ENCODE measurements at places on chromosomes 3 and 15.
A peak's percentile ranks its signal among the peaks of the same experiment; 100 is the strongest.

DNA sequence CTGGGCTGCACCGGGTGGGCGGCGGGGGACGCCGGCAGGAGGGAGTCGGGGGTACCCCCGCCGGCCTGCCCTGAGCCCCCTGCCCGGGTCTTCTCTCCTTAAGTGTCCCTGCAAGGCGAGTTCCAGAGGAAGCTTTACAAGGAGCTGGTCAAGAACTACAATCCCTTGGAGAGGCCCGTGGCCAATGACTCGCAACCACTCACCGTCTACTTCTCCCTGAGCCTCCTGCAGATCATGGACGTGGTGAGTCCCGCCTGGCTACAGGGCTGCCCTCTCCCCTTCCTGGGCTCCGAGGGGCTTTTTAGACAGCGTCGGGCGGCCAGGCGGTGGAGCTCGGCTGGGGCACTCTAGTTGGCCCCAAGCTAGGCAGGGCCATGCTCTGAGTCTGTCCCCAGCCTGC, 480 bp downstream of the CHRNA7 start:
- peaks cover 9% of the 10 kb centered on the region for H3K27me3 ChIP-seq
- peak overlapping the region; percentile 85 for H3K4me3 ChIP-seq
- no peaks in the 10 kb centered on the region for H3K36me3 ChIP-seq
- DNase-seq, result peak; percentile 28

DNA sequence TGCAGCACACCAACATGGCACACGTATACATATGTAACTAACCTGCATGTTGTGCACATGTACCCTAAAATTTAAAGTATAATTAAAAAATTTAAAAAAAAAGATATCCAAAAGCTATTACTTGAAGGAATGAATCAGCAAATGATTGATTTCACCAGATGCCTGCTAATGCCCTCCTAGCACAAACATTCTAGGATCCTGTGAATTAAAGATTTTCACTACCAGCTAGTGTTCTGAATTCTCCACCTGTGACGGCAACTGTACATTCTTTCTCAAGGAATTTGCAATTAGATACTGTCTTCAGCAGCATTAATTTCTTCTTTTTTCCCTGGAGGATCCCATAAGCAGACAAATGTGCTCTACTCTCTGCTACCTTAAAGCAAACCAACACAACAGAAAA, 694.9 kb downstream of the NTRK3 start:
- H3K27me3 ChIP-seq, result no peaks in the 10 kb centered on the region
- H3K4me1 ChIP-seq, result peaks cover 10% of the 10 kb centered on the region
- H3K27ac ChIP-seq, result no peak overlapping the region
- H3K4me3 ChIP-seq, result no peak overlapping the region
- no peaks in the 10 kb centered on the region for H3K36me3 ChIP-seq

DNA sequence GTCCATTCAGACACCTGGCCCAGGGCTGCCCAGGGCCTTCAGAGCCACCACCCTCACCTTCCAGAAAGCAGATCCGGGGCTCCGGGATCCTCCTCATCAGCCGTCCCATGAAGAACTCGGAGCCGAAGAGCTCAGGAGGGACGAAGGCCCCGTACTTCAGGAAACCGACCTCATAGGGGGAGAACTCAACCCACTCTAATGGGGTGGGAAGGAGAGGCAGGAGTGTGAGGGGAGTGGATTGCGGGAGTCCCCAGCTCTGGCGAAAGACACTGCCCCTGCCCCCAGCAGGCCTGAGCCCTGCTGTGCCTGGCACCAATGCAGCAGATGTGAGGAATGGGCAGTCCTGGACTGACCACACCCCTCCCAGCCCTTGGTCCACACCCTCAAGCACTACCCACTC, 22.6 kb downstream of the PLA2G4D start:
- peaks cover 6% of the 10 kb centered on the region for H3K27me3 ChIP-seq
- no peaks in the 10 kb centered on the region for H3K4me1 ChIP-seq
- H3K27ac ChIP-seq, result no peak overlapping the region

DNA sequence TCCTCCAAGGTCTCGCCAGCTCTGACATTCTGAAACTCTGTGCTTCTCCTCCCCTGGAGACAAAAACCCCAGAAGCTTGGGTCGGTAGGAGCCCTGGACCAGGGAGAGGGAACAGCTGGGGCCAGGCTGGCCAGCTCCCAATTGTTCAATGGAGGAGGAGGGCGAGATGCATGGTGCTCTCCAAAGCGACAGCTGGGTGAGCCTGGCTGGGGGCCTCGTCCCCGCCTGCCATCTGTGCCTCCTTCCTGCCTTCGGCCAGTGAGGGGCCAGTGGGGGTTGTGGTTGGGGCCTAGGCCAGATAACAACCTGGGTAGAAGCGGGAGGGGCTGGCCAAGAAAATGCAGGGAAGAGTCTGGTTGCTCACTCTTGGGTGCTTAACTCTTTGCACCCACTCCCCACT, 79.4 kb downstream of the CORO2B start:
- peak; percentile 45 for DNase-seq
- peaks cover 25% of the 10 kb centered on the region for H3K4me1 ChIP-seq
- peak overlapping the region; percentile 83 for H3K27ac ChIP-seq
- peak overlapping the region; percentile 25 for H3K4me3 ChIP-seq
- peaks cover 4% of the 10 kb centered on the region for H3K27me3 ChIP-seq

DNA sequence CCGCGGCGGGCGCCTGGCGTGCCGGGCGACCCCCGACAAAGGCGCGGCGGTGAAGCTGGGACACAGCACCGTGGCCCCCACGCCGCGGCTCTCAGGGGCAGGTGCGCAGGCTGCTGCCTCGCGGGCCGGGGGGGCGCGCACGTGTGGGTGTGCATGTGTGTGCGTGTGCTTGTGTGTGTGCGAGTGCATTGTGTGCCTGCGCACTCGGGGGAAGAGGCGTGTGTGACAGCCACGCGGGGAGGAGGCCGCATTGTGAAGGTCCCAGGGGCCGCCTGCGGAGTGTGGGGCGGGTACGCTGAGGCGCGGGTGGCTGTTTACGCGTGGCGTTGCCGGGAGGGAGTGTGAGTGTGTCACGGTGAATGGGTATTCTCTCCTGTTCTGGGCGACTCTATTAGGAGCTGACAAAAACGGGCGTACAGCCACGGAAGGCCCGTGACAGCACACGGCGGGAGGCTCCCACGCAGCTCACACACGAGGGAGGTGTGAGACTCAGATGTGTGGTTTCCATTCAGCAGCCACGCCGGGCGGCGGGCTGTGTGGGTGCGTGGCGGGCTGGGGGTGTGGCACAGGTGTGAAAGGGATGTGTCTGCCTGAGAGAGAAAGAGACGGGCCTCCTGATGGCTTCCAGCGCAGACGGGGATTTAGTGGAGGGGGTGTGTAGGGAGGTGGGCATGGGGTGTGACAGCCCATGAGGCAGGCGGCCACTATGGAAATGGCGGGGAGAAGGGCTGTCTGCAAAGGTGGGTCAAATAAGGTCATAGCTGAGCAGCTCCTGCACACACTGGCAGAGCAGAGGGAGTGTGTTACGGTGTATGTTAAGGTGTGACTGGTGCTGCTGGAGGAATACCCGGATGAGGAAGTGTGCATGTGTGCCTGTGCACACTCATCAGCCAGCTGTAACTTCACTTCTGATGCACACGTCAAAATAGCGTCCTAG, 750 bp downstream of the PODXL2 start:
- H3K4me1 ChIP-seq, result peaks cover 25% of the 10 kb centered on the region
- peak overlapping the region; percentile 93 for H3K4me3 ChIP-seq
- peak; percentile 36 for DNase-seq

DNA sequence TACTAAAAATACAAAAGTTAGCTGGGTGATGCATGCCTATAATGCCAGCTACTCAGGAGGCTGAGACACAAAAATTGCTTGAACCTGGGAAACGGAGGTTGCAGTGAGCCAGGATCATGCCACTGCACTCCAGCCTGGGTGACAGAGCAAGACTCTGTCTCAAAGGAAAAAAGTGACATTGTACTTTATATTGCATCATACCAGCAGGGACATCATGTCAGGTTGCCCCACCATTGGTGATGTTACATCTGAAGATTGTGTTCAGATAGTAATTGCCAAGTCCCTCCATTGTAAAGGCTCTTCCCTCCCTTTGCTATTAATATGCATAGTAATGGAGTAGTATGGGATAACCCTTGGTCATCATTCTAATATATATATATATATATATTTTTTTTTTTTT, 44.8 kb downstream of the FOXL2 start:
- H3K36me3 ChIP-seq, result no peaks in the 10 kb centered on the region
- H3K27ac ChIP-seq, result no peak overlapping the region
- no peak for DNase-seq
- H3K4me1 ChIP-seq, result no peaks in the 10 kb centered on the region

DNA sequence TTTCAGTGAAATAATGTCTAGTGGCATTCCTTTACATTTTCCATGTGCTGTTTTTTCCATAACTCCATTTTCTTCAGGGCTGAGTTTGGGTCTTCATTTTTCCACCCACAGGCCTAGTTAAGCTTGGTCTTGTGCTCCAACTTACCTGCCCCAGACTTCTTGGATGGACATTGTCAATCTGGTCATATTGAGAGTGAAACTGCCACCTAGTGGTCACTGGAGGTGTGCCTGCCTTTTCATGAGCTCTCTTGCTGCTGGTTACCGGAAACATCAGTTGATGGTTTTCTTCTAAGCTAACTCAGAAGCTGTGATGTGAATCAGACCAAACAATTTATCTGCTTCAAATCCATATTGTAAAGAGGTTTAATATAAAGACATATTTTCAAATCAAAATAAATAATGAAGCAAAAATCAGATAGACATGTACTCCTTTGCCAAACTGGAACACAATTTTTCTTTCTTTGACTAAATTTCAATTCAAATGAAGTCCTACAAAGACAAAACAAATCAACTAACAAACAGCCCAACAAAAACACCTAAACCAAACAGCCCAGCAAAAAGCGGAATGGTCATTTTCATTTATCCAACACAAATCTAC, 135.1 kb upstream of the RASGRP1 start:
- no peaks in the 10 kb centered on the region for H3K36me3 ChIP-seq
- H3K4me1 ChIP-seq, result no peaks in the 10 kb centered on the region
- no peaks in the 10 kb centered on the region for H3K27me3 ChIP-seq
- H3K27ac ChIP-seq, result no peak overlapping the region
- H3K4me3 ChIP-seq, result no peak overlapping the region

- no peaks in the 10 kb centered on the region for H3K36me3 ChIP-seq
- no peak overlapping the region for H3K4me3 ChIP-seq
- no peak overlapping the region for H3K27ac ChIP-seq
- no peak for DNase-seq
- H3K4me1 ChIP-seq, result peaks cover 14% of the 10 kb centered on the region
Measured at GRCh38 chr3:148084931-148085330, 612.8 kb upstream of the AGTR1 start.

GRCh38 chr15:77830051-77830468, 197.3 kb upstream of the LINGO1 start:
- H3K27me3 ChIP-seq, result peaks cover 8% of the 10 kb centered on the region
- peaks cover 6% of the 10 kb centered on the region for H3K4me1 ChIP-seq
- no peaks in the 10 kb centered on the region for H3K36me3 ChIP-seq
- no peak overlapping the region for H3K4me3 ChIP-seq

- H3K36me3 ChIP-seq, result no peaks in the 10 kb centered on the region
- DNase-seq, result no peak
- no peaks in the 10 kb centered on the region for H3K27me3 ChIP-seq
Measured at GRCh38 chr15:85545185-85545584, 164.8 kb downstream of the AKAP13 start.

GRCh38 chr3:116453666-116454346, 8.5 kb upstream of the LSAMP start:
- H3K27me3 ChIP-seq, result no peaks in the 10 kb centered on the region
- no peak overlapping the region for H3K27ac ChIP-seq
- H3K4me1 ChIP-seq, result peaks cover 17% of the 10 kb centered on the region
- H3K4me3 ChIP-seq, result no peak overlapping the region
- peaks cover 5% of the 10 kb centered on the region for H3K36me3 ChIP-seq
- DNase-seq, result no peak

GRCh38 chr3:56985878-56986277, 74.6 kb upstream of the SPATA12 start:
- peaks cover 11% of the 10 kb centered on the region for H3K4me1 ChIP-seq
- peaks cover 4% of the 10 kb centered on the region for H3K27me3 ChIP-seq
- no peak overlapping the region for H3K4me3 ChIP-seq
- H3K36me3 ChIP-seq, result no peaks in the 10 kb centered on the region

GRCh38 chr15:61749169-61749568, 311.1 kb downstream of the VPS13C start:
- no peaks in the 10 kb centered on the region for H3K36me3 ChIP-seq
- peaks cover 3% of the 10 kb centered on the region for H3K4me1 ChIP-seq
- no peak overlapping the region for H3K27ac ChIP-seq
- DNase-seq, result no peak
- H3K4me3 ChIP-seq, result no peak overlapping the region

GRCh38 chr15:69035918-69036258, 21.4 kb downstream of the NOX5 start:
- no peaks in the 10 kb centered on the region for H3K4me1 ChIP-seq
- no peak overlapping the region for H3K4me3 ChIP-seq
- DNase-seq, result no peak
- H3K36me3 ChIP-seq, result no peaks in the 10 kb centered on the region

- H3K27me3 ChIP-seq, result no peaks in the 10 kb centered on the region
- no peak overlapping the region for H3K27ac ChIP-seq
- H3K4me3 ChIP-seq, result no peak overlapping the region
- no peak for DNase-seq
- no peaks in the 10 kb centered on the region for H3K4me1 ChIP-seq
Measured at GRCh38 chr3:24363242-24363641, 131.4 kb downstream of the THRB start.

DNA sequence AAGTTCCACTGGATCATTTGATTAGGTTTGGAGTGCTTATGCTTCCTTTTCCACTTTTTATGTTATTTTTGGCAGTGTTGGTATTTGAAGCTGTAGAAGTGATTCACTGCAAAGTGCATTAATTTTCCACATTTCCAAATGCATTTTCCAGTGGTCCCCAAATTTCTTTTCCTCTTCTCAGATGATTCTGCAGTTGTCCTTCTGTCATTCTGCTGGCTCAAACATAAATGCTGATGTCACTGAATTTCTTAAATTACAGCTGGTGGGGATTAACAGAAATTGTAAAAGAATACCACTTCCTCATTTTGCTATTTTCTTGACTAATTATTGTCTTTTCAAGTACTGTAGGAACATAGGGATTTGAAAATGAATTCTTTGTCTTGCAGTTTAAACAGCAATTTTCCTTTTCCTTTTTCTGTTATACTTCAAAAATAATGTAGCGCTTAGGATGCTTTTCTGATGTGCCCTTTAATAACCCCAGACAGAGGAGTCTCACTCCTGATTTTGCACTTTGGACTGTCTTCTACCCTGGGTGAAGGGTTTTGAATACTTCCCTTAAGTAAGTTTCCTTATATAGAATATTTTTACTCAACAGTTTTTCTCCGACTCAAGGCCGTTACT, 25.0 kb downstream of the MITF start:
- no peak overlapping the region for H3K4me3 ChIP-seq
- no peak for DNase-seq
- H3K27ac ChIP-seq, result no peak overlapping the region
- peaks cover 4% of the 10 kb centered on the region for H3K27me3 ChIP-seq
- H3K36me3 ChIP-seq, result no peaks in the 10 kb centered on the region
- H3K4me1 ChIP-seq, result peaks cover 15% of the 10 kb centered on the region

GRCh38 chr3:127531821-127532220, 58.7 kb downstream of the TPRA1 start:
- H3K27me3 ChIP-seq, result peaks cover 3% of the 10 kb centered on the region
- peaks cover 4% of the 10 kb centered on the region for H3K4me1 ChIP-seq
- no peak overlapping the region for H3K27ac ChIP-seq
- no peak overlapping the region for H3K4me3 ChIP-seq

- no peak for DNase-seq
- H3K4me3 ChIP-seq, result no peak overlapping the region
- H3K4me1 ChIP-seq, result no peaks in the 10 kb centered on the region
- H3K27ac ChIP-seq, result no peak overlapping the region
- peaks cover 12% of the 10 kb centered on the region for H3K36me3 ChIP-seq
Measured at GRCh38 chr3:105722943-105723556, 145.8 kb downstream of the CBLB start.

- H3K27me3 ChIP-seq, result no peaks in the 10 kb centered on the region
- H3K27ac ChIP-seq, result no peak overlapping the region
- no peak for DNase-seq
- H3K4me3 ChIP-seq, result no peak overlapping the region
Measured at GRCh38 chr3:172606021-172606420, 82.8 kb upstream of the TNFSF10 start.
